ENCODE measurements at places on chromosomes 6 and 20.

DNA sequence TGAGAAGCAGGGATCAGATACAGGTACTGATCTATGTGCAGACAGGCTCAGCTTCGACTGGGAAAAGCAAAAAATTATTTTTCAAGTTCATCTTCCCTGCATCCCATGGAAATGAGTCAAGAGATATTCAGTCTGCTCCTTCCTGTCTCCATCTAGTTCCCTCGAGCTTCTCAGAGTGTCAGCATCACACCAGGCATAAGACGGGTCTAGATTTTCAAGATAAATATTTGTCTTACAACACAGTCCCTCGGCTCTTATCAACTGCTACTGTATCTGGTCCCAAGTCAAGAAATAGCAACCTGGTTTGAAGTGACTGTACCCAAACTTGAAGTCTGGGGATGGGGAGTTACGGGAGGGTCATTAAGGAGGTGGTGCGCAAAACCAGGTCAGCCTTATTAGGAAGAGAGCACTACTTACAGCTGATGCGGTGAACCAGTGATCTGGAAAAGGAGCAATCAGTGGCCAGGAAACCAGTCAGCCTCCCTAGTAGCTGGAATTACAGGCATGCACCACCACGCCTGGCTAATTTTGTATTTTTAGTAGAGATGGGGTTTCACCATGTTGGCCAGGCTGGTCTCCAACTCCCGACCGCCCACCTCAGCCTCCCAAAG, 29.7 kb downstream of the ZMYND8 start:
- no peak for DNase-seq

- DNase-seq = no peak
These were observed 2.0 kb downstream of the HLA-F start for GRCh38 chr6:29724937-29725869.

DNA sequence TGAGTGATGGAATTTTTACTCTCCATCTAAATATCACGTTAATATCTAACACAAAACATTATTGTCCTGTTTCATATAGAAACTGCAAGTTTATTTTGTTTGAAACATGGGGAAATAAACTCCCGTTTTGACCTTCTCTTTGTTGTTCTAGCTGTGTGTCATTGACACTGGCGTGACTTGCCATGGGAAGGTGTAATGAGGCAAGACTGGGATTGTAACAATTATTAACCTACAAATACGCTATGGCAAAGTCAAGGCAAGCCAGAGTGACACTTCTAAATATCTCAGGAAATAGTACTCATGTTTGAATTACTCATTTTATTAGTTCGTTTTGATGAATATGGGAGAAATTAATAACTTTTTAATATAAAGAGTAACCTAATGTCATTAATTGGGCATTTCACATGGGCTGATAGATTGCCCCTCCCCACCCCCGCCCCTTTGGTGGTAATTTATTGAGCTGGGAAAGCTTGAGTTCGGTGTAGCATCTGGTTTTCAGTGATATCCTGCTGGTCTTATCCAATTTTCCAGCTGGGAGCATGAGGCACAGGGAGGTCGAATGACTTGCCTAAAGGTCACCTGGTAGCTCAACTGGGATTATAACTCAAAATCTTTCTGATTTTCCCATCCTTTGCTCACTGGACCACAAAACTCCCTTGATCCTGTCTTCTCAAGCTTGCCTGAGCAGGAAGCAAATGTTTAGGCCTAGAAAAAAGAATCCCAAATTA, 380.6 kb upstream of the JAG1 start:
- DNase-seq = no peak

- no peak for DNase-seq
These were observed 64.1 kb downstream of the KIZ start for GRCh38 chr20:21189761-21190523.

DNA sequence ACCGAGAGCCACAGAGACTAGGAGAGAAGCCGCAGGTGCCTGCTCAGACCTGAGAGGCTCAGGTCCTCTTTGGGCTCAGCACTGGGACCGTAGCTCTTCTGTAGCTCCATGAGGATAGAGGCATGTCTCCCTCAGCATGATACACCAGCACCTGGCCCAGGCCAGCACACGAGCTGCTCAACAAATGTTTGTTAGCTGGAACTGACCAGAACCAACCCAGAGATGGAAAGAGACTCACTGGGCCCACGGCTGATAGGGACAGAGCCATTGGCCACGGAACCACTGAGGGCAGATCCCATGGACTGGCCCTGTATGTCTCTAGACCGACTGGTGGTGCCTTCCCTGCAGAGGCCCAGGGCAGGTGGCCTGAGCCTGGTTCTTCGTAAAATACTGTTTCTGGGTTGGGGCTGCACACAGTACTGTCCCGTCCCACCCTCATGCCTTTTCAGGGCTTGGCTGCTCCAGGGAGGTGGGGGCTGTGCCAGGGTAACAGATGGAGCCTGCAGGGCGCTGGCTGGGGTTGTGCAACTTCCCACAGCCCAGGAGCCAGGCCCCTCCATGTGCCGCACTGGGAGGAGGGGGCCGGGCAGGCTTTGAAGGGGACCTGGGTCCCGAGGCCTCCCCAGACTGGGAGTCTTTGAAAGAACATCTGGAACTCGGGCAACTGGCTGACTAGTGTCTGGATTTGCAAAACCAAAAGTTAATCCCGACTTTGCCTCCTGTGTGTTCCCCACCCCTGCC, 5.2 kb downstream of the C20orf204 start:
- no peak for DNase-seq

DNA sequence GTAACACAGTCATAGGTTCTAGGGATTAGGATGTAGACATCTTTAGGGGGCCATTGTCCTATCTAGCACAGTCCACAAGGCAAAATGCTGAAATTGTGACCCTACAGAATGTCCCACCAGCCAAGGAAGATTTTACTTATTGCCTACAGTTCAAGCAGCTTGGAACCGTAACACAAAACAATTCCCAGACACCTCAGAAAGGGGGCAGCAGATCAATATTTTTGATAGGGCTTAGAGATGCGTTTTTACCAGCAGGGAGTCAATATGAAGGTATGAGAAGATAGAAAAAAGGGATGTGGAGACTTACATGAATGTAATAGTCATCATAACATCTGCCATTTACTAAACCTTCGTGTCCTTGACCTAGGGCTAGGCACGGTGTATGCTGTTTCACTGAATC, 81.0 kb downstream of the TMEM170B start:
- DNase-seq = peak; percentile 5

- DNase-seq = peak; percentile 92
These were observed 478.8 kb downstream of the CD83 start for GRCh38 chr6:14596410-14596809.

GRCh38 chr6:136226674-136227377, 23.3 kb downstream of the MTFR2 start:
- peak; percentile 45 for DNase-seq

- peak; percentile 71 for DNase-seq
These were observed 2.5 kb downstream of the TNFRSF6B start for GRCh38 chr20:63698739-63699465.

DNA sequence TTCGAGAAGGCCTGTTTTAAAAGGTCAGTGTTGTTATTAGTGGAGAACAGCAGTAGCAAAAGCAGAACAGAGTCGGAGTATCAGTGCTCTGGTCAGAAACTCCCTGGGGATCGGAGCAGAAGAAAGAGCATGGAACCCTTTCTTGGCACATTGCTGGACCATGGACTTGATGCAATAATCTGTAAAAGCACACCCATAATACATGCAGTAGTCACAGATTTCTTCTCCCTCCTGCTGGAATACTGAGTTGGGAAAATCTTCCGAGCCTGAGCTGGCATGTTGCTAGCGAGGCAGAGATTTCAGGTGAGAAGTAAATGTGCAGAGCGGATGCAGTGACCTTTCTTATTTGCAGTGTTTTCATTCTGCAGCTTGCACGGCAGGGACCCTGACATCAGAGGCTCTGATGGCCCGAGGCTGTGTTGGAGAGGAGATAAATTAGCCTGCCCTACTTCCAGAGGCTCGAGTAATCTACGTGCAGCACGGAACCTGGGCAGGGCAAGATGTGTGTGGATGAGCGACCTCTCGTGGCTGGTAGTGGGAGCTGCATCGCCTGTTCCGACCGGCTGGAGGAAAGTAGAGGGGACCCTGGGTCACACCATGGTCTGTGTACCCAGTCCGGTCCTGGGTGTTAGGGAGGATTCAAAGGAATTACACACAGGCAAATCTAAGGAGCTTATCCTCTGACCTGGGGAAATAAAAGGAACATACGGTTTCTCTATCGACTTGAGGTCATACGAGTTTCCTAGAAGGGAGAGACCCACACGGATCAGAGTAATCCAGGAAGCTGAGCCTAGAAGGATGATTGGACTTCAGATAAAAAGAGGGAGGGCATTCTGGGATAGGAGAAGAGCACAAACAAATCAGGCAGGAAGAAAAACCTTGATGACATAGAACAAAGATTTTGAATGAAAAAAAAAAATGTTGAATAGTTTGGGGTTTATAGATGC, 137.0 kb upstream of the STMND1 start:
- DNase-seq = peak; percentile 70

GRCh38 chr6:12047304-12047703, 35.2 kb downstream of the HIVEP1 start:
- peak; percentile 34 for DNase-seq

GRCh38 chr6:137815692-137816091, 51.4 kb upstream of the TNFAIP3 start:
- peak; percentile 57 for DNase-seq

GRCh38 chr20:44092551-44093248, 94.3 kb downstream of the JPH2 start:
- DNase-seq = peak; percentile 54

- no peak for DNase-seq
These were observed 22.2 kb downstream of the TOX2 start for GRCh38 chr20:43936805-43937204.

- peak; percentile 35 for DNase-seq
These were observed 1.5 kb downstream of the COL12A1 start for GRCh38 chr6:75204217-75204958.

- DNase-seq = no peak
These were observed 119.1 kb upstream of the PDE10A start for GRCh38 chr6:165782134-165782533.

GRCh38 chr6:3384241-3385143, 72.4 kb downstream of the SLC22A23 start:
- DNase-seq = no peak

DNA sequence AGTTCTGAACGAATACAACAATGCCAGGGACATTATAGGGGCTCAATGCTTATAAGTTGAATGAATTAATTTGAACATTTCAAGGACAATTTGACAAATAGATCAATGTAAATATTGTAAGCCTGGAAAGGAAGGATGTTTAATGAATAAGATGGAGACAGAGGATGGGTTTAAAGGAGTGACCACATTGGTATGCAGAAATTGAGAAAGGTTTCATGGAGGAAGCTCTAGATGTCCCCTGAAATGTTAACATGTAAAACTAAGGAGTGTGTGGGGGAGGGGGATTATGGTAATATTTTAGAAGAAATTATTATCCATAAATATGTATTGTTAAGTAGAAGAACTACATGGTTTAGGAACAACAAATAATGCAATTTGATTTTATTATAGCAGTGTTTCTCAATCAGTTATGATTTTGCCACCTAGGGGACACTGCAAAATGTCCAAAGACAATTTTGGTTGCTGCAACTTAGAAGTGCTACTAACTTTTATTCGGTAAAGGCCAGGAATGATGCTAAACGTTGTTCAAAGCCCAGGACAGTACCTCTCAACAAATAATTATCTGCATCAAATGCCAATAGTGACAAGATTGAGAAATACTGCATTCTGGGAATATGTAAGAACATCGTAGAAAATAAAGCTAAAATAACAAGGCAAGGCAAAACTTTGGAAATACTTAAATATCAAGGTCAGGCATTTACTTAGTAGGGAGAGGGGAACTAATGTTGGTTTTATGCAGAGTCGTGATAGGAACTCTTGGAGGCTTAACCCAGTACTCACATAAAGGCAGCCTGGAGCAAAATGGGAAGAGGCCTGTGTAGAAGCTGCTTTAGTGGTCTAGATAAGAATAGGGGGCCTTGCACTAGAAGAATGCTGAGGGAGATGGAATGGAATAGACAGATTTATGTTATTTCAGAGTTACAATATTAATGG, 686.9 kb upstream of the CITED2 start:
- no peak for DNase-seq

DNA sequence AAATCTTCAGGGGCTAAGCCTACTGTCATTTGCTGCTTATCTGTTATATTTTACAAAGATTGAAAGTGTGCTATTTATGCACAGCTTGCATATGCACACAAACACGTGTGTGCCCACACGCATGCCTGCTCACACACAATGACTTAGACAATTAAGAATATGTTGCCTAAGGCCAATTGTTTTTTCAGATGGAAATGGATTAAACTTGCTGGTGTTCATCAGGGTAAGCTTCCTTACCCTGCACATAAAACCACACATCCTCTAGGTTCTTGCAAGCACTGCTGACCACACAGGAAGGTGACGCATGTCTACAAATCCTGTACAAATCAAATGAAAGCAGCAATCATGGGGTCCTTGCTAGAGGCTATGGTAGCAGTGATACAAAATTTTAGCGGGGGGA, 58.4 kb downstream of the GJA10 start:
- peak; percentile 55 for DNase-seq

DNA sequence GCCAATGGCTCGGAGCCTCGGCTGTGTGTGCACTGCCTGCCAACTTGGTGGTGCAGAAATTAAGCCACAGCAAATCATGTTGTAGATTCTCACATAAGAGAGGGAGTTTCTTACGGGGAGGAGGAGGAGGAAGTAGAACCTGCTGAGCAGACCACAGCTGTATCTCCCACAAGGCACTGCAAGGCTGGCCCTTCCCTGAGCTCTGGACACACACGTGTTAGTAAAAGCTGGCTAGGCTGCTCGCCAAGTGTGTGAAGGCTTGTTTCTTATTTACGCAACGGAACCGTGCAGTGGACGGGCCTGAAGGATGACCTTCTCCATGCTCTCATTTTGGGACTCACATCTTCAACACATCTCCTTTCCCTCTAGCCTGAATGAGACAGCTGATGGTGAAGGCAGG, 15.7 kb upstream of the QKI start:
- DNase-seq = peak; percentile 70

DNA sequence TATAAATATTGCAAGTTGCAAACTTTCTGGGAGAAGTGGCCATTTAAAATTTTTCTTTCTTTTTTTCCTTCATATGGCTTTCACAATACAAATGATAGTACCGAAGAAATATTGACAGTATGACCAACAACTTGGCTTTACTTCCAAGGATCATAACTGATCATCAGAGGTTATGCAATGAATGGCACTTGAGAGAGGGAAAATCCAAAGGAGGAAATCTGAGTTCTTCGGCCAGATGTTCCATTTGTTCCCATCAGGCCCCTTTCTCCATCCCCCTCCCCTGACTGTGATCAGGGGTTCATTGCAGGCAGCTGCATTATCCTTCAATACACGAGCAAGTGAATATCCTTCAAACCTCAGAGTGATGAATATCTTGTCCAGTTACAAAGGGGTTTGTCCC, 130.0 kb upstream of the UST start:
- DNase-seq = no peak

- DNase-seq = no peak
These were observed 377.7 kb downstream of the BTBD9 start for GRCh38 chr6:38262026-38262425.

- peak; percentile 8 for DNase-seq
These were observed 34.8 kb downstream of the TOP1 start for GRCh38 chr20:41063442-41063841.
